Activated T-helper 1 cell treated with Interleukin-2 at 50 U/mL for 16 hours (primary cell): ENCODE measurements at places on chromosomes 12 and 14.

- no peak for DNase-seq
Observed at GRCh38 chr12:78795934-78796445, 68.6 kb upstream of the SYT1 start.

- DNase-seq: no peak
Observed at GRCh38 chr12:70963081-70963660, 42.6 kb upstream of the PTPRR start.

DNA sequence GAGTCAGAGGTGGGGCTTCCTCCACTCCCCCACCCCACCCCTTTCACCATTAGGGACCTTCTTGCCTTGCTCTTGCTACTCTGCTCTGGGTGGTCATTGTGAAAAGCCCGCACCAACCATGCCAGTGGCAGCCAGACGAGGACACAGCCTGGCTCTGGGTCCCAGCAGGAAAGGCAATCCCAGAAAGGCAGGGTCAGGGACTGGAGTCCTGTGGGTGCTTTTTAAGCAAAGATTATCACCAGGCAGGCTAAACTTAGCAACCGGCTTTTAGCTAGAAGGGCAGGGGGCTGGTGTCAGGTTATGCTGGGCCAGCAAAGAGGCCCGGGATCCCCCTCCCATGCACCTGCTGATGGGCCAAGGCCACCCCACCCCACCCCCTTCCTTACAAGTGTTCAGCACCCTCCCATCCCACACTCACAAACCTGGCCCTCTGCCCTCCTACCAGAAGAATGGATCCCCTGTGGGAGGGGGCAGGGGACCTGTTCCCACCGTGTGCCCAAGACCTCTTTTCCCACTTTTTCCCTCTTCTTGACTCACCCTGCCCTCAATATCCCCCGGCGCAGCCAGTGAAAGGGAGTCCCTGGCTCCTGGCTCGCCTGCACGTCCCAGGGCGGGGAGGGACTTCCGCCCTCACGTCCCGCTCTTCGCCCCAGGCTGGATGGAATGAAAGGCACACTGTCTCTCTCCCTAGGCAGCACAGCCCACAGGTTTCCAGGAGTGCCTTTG lies 1.2 kb upstream of the GAPDH start:
- no peak for DNase-seq

GRCh38 chr14:59739794-59740193 lies 130.8 kb downstream of the RTN1 start:
- DNase-seq: no peak

DNA sequence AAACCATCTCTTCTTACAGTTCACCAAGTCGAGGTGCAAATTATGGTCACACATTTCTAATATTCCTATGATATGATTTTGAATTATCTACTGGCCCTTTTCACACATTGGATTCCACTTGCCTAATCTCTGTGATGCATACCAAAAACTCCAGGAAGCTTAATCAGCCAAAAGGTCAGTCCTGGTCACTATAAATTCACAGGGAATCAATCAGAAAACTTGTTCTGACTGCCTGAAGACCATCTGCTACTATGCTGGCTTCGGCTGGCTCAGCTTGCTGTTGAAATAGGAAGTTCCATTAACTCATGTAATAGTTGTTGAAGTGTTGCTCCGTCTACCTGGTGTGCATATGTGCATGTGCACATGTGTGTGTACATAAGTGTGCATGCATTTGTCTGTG lies 142.8 kb upstream of the FLRT2 start:
- DNase-seq: no peak

- DNase-seq: no peak
Observed at GRCh38 chr12:69000540-69001243, 67.7 kb upstream of the CPM start.

DNA sequence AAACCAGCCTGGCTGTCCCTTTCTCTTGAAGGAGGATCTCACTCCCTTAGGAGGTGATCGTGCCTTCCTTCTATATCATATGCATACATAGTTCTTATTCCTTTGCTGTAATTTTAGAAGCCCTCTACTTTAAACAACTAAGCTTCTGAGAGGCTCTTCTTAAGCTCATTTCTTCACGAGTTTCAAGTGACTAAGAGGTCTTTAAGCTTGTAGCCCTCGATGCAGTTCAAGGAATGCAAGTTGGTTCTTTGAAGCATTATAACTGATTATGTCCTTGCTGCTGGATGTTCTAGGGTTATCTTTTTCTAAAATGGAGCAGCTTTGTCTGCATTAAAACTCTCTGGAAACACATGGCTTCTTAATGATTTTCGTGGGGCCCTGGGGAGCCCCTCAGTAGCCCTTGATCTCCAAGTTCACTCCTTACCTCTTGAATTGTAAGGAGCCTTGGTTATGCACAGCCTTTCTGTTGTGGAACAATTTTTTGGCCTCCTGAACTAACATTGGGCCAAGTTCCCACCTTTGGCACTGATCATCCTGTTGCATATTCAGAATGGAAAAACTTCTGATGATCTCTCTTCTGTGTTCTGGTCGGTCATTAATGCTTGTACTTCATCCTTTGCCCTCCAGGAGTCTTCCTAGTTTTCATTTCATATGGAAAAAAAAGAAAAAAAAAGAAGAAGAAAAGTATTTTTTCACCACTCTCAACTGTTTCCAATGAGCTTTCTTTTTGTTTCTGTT lies 12.6 kb downstream of the RASSF8 start:
- no peak for DNase-seq

DNA sequence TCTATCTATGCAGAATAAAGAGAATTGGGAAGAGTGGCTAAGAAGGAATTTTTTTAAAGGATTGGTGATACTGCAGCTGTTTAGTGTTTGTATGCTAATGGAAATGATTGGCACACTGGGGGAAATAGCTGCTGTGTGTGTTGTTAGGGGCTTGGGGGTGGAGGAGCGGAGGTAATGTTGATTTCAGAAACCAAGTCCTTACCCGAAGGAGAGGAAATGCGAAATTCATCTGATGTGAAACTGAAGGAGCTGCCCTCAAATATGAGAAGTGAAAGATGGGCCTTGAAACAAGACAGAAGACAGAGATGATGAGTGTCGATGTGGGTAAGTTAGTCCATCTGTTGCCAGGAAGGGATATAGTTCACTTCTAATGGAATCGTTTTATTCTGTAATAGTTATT lies 21.2 kb upstream of the RNASE12 start:
- DNase-seq: no peak

GRCh38 chr12:32476446-32476845 lies 77.1 kb downstream of the FGD4 start:
- no peak for DNase-seq

DNA sequence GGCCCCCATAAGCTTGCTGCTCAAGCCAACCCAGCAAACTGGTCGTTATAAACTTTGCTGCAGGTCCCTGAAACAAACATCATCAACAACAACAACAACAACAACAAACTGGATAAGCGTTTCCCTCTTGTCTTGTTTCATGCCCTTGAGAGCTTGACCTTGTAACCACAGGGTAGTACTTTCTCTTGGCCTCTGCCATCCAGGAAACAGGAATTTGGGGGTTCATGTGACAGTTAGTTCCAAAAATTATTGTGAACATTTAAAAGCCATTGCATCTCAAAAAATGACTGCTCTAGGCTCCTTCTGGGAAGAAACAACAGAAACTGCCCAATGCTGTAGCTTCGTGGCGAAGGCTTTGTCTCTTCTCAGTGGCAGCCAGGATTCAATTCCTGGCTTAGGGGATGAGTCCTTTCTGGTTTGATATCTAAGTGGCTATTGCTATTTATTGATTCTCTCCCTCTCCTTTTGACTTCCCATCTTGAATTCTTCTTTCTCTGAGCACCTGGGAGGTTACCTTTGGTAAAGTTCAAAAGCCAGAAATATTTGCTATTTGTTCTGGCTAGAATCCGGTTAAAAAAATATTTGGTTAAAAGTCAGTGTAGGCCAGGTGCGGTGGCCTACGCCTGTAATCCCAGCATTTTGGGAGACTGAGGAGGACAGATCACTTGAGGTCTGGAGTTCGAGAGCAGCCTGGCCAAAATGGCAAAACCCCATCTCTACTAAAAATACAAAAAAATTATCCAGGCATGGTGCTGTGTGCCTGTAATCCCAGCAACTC lies 52.0 kb upstream of the CPM start:
- DNase-seq: no peak
